Endodermal cell (in vitro differentiated cells): ENCODE measurements at places on chromosomes 7 and 10.

DNA sequence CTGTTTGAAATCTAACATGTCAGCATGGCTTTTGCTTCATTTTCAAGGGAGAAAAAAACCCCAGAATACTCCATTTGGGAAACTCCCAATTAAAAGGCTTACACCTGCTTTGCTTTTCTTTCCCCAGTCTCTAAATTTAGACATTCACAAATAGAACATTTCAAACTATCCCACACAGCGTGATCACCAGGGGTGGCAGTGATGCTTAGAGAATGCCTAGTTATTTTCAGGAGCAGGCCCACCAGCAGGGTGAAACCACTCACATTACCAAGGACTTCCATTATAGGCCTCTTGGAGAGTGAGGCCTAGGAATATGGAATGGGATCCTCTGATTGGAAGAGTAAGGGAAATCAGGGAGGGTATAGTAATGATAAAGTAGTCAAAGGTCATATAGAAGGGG lies 14.2 kb downstream of the CPN1 start:
- DNase-seq, result no peak

GRCh38 chr10:70672165-70673042 lies at the start of gene ADAMTS14:
TSS of gene ADAMTS14 (plus strand) at chr10:70672506. CDS start at chr10:70672803, 297 bp downstream.
- peak; percentile 84 for DNase-seq

- DNase-seq, result peak; percentile 90
Observed at GRCh38 chr7:149883452-149883861, 9.7 kb downstream of the ATP6V0E2 start.

GRCh38 chr10:55668326-55668922 lies 692.6 kb downstream of the ZWINT start:
- peak; percentile 69 for DNase-seq

- no peak for DNase-seq
Observed at GRCh38 chr7:121420976-121421375, 24.9 kb upstream of the FAM3C start.

GRCh38 chr7:94588075-94588474 lies 67.9 kb downstream of the SGCE start:
- DNase-seq, result no peak

- no peak for DNase-seq
Observed at GRCh38 chr10:92124616-92125143, 166.2 kb downstream of the CPEB3 start.

DNA sequence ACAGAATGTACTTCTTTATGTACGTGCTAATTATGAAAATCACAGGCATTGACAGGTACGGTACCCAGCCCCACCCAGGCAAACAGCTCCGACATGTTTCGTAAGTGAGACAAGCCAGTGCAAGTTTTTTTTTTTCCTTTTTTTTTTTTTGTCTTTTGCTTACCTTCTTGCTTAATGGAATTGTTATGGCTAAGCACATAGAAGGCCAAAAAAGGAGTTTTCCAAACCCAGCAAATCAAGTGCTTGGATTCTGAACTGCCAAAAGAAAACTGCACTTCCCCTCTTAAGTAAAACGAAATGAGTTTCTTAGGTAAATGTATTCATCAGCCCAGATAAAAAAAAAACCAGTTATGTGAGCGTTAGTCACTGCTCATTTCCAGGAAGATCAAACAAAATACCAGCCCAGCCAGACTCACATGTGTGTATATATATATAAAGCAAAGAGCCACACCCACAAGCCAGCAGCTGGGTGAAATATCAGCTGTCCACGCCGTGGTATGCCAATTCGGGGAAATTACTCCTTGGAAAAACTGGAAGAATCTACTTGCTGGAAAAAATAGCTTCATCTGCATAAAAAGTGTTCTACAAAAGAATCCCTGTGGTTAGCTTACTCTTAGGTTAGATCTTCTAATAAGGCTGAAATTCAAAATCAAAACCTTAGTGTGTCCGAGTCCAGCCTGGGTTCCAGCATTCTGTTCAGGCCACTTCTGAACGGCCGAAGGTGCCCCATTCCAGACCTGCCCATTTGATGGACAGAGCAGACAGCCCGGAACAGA lies 8.0 kb downstream of the KLF6 start:
- peak; percentile 51 for DNase-seq

- DNase-seq, result no peak
Observed at GRCh38 chr10:128016423-128017060, 109.6 kb downstream of the PTPRE start.

GRCh38 chr10:32340596-32341180 lies 6.3 kb downstream of the EPC1 start:
- no peak for DNase-seq

- DNase-seq, result no peak
Observed at GRCh38 chr7:87702326-87702725, 74.1 kb downstream of the RUNDC3B start.

- no peak for DNase-seq
Observed at GRCh38 chr10:119399466-119399865, 143.1 kb downstream of the RGS10 start.

- no peak for DNase-seq
Observed at GRCh38 chr7:101634196-101634717, 5.2 kb upstream of the MYL10 start.

DNA sequence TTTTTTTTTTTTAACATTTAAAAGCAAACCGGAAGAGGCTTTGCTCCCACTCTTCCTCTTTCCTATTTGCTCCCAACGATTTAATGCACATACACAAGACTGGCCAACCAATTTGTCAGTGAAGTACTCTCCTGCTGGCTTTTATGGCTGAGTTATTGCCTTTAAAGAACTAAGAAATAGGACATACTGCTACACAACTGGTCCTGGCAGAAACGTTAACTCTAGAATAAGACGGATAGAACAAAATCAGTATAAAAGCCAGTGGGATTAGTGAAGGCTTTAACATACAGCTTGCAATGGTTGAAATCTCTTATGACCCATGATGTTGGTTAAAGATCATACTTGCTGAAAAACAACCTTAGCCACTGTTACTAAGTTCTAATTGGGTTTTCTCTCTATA lies 47.2 kb downstream of the PDE1C start:
- no peak for DNase-seq

DNA sequence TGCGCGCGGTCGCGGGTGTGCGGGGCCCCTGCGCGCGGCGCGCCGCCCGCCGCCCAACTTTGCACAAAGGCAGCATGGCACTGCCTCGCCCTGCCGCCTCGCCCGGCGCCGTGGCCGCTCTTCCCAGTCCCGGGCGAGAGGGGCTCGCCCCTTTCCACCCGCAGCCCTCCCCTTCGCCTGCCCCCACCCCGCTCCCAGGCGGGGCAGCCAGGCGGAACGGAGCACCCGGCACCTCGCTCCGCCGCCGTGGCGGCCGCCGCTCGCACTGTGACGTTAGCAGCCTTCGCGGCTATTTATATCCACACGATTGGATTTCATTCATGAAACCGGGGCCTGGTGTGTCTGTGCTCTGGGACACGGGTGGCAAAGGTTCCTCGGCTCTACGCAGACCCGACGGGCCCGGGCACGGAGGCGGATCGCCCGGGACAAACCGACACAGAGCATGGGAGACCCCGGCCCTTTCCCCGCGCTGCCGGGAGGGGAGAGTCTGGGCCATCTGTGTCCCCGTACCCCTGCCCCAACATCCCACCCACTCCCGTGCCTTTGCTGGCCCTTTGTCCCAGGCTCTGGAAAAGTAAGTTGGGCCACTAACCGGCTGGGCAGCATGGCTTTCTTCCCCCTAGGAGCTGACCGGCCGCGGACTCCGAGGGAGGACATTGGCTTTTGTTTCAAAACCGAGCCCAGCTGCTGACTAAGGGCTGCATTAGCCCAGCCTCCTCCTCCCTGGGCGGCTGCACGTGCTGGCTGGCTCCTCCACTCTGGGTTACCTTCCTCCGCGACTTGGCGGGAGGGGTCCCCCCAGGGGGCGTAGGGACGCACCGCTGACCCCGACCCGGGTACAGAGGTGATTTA lies at the start of gene RHOBTB1:
Gene RHOBTB1, minus strand, starts transcription at position 128 of the 852 bp plus-strand sequence. CDS start 32,643 bp downstream, outside the sequence.
- DNase-seq, result peak; percentile 87

DNA sequence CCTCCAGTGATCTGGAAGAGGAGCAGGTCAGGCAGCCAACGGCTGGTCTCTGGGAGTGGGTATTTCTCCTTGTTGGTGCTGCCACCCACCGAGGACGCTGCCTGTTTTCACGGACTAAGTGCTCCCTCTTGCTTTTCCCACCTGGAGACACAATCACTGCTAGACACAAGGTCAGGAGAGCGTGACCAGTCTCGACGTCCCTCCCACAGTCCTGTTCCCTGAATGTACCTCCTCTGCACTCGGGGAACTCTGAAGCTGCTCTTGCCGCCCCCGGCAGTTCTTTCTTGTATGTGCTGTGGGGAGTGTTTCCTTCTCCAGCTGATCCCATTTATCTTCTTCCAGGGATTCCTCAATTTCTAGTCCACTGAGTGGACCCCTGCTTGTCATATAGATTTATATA lies 89.4 kb downstream of the CYTH3 start:
- no peak for DNase-seq

DNA sequence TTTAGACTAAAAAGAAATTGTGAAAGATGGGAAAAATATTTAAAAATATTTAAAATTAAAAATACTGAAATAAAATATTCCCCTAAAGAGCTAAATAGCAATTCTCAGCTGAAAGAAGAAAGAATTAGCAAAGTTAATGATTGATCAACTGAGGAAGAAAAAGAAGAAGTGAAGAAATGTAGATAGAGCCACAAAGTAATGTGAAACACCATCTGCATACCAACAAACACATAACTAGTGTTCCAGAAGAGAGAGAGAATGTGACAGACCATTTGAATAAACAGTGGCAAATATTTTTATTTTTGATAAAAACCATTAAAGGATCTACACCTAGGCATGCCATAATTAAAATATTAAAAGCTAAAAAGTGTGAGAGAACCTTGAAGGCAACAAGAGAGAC lies 784.5 kb upstream of the ZWINT start:
- DNase-seq, result no peak

- no peak for DNase-seq
Observed at GRCh38 chr10:101766306-101766705, 9.6 kb downstream of the FGF8 start.

DNA sequence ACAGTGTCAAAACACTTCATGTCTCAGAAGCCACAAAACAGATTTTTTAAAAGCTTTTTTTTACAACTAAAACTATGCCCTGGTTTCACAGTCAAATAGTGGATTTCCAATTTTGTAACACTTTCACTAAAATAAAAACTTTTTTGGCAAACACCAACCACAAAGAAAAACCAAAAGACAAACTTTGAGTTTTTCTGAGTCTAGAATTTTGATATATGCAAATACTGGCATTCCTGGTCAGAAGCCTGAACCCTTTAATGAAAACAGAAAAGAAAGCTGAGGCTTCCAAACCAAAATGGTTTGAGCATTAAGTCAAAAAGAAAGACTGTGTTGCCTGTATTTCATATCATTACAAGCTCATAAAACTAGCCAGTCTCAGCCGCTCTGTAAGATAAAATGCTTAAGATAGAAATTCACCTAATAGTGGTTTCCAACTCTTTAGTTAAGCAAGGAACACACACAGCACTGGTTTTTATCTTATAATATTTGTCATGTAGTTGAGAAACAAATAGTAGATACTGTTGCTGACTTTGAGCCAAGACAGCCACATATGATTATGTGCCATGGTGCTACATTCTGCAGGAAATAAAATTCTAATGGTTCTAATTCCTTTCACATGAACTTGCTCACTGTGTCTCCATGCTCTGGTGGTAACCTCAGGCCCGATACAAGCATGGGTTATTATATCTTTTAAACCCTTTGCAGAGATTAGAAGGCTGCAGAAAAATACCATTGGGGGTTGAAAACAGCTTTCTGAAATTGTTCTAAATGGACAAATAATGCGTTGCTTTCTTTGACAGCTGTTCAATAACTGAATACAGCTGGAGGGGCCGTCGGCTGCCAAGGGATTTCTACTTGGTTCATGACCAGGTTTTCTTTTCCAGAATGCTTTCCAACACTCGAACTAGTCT lies 49.4 kb downstream of the FAM171A1 start:
- no peak for DNase-seq

- no peak for DNase-seq
Observed at GRCh38 chr7:16667355-16667754, 21.4 kb downstream of the BZW2 start.

DNA sequence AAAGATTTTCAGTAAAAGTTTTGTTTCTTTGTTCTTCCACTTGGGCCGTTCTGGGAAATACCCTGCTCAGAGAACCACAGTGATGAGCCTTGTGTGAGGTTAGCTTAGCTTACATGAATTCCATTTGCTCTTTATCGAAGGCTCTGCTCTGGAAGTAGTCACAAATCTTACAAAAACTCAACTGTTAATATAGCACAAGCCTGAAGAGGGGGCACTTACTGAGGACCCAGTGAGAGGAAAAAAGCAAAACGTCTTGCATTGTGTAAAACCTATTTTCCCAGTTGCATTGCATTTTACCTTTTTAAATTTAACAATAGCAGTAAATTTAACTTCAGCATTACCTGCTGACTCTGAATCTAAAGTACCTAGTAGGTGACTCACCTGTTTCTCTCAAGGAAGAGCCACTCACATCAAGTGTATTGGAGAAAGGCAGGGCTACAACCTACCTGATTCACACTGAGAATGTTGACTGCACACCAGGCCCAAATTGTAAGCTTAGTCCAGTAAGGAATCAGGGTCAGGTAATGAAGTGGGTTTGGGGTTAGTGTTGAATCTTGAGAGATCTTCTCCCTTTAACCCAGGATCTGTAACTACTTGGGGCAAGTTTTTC lies 42.3 kb downstream of the PPP1R17 start:
- no peak for DNase-seq

GRCh38 chr10:82932451-82932850 lies 1057.5 kb downstream of the NRG3 start:
- no peak for DNase-seq

DNA sequence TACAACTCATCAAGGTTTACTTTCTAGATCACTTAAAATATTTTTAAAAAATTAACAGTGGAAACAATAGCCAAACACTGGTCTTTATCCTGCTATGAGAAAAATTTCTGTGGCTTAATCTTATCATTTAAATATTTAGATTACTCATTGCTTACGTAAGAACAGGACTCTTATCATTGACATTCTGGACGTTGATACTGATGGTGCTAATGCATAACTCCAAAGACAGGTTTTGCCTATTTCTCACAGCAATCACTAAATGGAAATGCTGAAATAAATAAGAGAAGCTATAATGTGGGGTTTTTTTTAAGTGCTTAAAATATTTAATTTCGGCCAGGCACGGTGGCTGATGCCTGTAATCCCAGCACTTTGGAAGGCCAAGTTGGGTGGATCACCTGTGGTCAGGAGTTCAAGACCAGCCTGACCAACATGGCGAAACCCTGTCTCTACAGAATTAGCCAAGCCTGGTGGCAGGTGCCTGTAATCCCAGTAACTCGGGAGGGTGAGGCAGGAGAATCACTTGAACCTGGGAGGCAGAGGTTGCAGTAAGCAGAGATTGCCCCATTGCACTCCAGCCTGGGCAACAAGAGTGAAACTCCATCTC lies 195.0 kb downstream of the HGF start:
- DNase-seq, result no peak

- no peak for DNase-seq
Observed at GRCh38 chr10:11631890-11632587, 20.6 kb upstream of the USP6NL start.

- DNase-seq, result no peak
Observed at GRCh38 chr10:121644501-121644900, 46.3 kb upstream of the FGFR2 start.

GRCh38 chr10:34797155-34797554 lies 17.9 kb downstream of the PARD3 start:
- DNase-seq, result no peak
